HFFc6 (cell line): ENCODE measurements at places on chromosomes 6 and 20. TPM values are rescaled to one million over a fixed set of nuclear protein-coding genes. Genes with fewer than 3 reads are reported as not detected.

DNA sequence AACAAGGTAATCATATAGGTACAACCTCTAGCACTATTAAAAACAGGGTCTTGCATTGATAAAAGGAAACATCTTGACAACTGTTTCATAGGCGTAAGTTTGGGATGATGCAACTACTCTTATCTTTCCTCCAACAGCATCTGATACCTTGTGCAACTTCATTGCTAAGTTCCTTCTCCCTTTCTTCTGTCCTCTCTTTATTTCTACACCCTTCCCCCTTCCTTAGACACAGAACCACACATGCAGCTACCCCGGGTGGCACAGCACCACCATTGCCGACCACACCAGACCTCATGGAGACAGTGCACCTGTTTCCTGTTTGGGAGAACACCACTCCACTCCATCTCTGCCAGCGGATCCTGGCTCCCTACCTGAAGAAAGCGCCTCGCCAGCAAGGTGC lies 14.4 kb downstream of the MYB start:
- no peak for DNase-seq

RIMS4 gene
- total RNA-seq: not detected in 3 replicates

DNA sequence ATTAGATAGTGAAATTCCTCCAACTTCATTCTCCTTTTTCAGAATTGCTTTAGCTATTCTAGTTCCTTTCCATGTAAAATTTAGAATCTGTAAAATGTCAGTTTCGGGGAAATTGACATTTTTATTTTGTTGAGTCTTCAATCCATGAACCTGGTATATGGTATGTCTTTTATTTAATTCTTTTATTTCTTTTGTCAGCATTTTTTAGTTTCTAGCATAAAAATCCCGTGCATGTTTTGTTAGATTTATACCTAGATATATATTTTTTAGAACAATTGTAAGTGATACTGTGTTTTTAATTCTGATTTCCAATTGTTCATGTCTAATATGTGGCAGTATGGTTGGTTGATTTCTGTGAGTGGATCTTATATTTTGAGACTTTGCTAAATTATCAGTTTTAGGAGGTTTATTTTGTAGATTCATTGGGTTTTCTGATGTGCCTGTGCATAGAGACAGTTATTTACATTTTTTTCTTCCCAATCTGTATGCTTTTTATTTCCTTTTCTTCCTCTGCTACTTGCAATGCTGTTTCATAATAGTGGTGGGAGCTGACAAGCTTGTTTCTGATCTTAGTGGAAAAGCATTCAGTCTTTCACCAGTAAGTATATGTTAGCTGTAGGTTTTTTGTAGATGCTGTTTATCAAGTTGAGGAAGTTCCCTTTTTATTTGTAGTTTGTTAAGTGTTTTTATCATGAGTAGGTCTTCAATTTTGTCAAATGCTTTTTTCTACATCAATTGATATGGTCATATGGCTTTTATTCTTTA lies 13.7 kb downstream of the TAB2 start:
- no peak for DNase-seq

- DNase-seq: no peak
Measured at GRCh38 chr20:63529861-63530787, 7.1 kb downstream of the PTK6 start.

DNA sequence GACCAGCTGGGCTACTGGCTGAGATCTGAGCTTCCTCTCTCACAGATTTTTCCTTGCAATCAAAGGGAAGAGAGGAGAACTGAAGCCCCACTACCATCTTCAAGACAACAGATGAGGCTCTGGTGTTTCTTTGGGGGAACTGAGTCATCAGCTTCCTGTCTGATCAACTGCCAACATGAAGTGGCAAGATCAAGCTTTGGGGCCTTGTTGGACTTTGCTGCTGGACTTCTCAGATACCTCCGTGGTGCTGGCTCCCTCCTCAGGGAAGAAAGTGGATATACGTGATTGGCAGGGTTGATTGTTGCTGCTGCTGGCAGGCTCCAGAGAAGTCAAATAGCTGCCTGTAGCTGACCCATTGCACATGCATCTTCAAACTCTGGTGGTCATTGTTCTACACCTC lies 3.6 kb upstream of the TOX2 start:
- DNase-seq: peak; percentile 84

GRCh38 chr6:163820745-163821458 lies 406.4 kb downstream of the QKI start:
- DNase-seq: no peak

GRCh38 chr6:11202513-11203305 lies 29.8 kb downstream of the NEDD9 start:
- no peak for DNase-seq

GRCh38 chr6:30542404-30542725 lies 13.9 kb downstream of the GNL1 start:
- DNase-seq: no peak
